IPS-NIHi11 (cell line): ENCODE measurements at places on chromosomes 2 and 18.

DNA sequence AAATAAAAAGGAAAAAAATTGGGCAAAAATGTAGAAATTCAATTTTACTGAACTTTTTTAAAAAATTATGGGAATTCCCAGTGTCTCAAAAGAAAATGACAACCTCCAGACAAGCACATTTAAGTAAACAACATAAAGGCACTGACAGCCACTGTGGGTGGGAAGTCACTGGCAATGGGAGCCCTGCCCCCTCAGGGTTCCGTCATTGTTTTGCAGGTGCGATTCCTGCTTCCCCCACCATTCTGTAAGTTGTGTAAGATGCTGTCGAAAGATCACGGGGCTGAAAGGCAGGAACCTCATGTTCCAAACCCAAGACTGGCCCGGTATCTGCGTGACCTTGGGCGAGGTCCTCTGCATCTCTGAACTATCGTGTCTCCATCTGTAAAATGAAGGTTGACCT is 15.8 kb upstream of the ASPRV1 start:
- no peak for DNase-seq

DNA sequence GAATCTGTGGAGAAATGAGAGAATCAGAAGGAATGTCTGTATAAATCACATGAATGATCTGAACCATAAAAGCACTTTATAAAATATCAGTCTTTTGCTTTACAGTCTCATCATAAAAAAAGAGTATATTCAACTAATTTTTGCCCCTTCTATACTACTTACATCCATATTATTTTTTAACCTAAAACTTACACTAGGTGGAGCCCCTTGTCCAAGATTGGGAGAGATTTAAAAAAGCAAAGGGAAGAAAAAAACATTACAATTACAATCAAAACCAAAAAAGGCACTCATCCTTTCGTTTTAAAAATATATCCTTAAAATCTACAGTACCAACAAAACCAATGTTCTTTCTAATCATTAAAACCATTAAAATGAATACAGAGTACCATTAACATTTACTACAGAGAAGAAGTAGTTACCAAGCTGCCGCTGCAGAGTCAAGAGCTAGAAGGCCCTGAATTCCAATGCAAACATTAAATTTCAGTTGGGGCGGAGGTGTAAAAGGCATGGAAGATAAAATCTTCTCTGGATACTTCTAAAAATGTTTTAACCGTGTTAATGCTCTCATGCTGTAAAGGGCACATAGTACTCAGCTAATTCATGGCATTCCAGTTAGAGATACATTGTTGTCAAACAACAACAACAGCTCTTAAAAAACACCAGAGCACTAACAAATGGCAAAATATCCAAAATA is 56.7 kb upstream of the EPB41L3 start:
- DNase-seq = peak; percentile 19

DNA sequence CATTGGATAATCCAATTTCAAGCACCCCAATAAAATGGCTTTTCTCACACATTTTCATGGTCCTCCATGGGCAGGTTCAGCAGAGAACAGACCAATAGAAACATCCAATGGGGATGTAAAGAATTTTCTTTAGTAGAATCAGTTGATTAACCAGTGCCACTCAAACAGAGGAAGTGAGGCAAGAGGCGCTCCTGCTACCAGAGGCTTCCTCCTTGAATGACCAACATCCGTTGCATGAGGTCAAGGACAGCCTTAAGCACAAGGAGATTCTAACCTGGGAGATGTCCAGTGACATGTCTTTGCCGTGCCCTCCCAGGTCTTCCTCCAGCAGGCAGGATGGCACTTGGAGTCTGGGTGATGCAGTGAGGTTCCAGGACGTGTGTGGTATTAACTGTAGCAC is 146.6 kb downstream of the PIEZO2 start:
- no peak for DNase-seq

- peak; percentile 89 for DNase-seq
These were observed 82.3 kb upstream of the LDLRAD4 start for GRCh38 chr18:13136056-13136903.

GRCh38 chr2:188853307-188853706 is 120.9 kb upstream of the COL3A1 start:
- no peak for DNase-seq

- DNase-seq = no peak
These were observed 159.1 kb downstream of the DOCK10 start for GRCh38 chr2:224883172-224883516.

DNA sequence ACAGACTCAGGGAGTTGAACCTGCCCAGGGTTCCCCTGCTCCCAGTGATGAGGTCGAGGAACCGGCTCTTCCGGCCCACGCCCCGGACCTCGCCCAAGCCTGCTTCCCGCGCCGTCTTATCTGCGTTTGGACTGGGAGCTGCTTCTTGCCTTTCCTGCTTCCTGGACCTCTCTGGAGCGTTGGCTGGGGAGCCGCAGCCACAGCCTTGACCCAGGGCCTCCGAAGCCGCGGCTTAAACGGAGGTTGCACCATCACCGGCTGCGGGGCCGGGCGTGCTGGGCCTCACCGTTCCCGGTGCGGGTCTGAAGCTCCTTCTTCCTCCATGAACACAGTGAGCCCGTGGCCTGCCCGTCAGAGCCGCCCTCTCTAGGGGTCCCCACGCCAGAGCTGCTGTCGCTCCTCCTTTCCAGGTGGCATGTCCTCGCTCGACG is 13.3 kb downstream of the NTSR2 start:
- no peak for DNase-seq

GRCh38 chr2:100835006-100835659 is 15.2 kb downstream of the NPAS2 start:
- DNase-seq = no peak

- no peak for DNase-seq
These were observed 305.5 kb downstream of the PTPRM start for GRCh38 chr18:7872569-7872968.

DNA sequence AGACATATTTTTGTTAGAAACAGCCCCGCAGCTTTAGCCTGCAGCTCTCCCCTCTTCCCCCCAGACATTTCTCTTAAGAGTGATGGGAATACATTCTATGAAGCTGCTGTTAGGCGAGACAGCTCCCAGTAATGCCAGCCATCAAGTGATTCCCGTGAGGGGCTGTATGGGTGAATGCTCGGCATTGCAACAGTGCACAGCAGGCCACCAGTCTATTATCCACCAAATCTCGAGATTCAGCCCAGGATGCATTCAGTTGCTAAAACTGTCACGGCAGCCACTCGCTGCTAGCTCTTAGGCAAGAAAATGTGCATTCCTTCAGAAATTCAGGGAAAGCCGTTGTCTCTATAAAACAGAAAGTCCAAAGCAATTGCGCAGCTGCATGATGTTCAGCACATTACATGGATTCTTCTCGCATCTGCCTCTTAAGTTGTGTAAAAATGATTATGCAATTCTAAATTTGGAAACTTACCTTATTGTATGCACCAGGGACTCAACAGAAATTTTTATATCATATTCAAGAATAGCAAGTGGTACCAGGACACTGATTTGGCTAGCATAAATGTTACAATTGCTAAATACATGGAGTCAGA is 211.3 kb upstream of the ARL4C start:
- DNase-seq = peak; percentile 49

DNA sequence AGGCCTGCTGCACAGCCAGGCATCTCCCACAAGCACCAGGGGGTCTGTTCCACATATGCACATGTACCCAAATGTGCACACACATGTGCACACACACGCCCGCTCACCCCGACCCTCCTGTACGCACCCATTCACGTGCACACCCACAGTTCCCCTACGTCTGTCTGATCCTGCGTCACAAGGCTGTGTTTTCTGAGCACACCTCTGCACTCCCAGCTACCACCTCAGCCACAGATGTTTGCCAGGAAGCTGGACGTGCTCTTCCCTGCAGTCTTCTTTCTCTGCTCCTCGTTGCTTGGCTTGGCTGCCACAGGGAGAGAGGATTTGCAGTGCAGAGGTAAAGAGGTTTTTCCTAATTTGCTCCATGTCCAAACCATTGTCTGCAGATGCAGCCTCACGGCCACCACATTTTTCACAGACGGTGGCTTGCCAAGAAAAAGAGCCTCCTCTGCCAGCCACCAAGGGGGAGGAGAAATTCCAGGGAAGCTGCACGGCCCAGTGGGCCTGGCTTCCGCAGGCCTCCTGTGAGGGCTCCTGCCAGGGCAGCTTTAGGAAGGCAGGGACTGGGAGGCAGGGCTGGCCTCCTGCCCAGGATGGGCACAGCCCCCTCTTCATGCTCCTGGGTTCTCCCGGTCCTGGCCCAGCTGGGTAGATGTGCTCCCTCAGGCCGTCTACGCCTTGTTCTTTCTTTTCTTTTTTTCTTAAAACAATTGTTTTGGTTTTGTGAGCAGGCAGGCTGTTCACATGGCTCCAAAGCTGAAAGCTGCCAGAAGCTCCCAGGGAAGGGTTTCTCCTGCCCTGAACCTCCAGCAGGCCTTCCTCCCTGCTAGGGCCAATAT is 29.3 kb upstream of the HS6ST1 start:
- peak; percentile 74 for DNase-seq

- DNase-seq = no peak
These were observed 3.0 kb upstream of the ADRA2B start for GRCh38 chr2:96119389-96119751.

DNA sequence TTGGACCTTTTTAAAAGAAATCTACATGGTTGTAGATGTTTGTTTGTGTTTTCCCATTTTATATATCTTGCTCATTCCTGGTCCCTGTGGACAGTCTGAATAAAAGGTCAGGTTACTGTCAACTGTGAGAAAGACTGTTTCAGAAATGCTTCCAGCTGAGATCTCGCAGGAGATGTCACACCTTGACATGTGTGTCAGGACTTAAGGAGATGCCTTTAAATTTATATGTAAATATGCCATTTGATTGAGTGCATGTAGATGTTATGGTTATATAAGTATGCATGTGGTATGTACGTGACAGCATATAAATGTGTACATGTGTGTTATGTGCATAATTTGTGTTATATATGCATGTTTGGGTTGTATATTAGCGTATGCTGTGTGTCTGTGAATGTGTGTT is 2172.3 kb upstream of the CELF4 start:
- no peak for DNase-seq
